ENCODE measurements at places on chromosomes 5 and 9.

DNA sequence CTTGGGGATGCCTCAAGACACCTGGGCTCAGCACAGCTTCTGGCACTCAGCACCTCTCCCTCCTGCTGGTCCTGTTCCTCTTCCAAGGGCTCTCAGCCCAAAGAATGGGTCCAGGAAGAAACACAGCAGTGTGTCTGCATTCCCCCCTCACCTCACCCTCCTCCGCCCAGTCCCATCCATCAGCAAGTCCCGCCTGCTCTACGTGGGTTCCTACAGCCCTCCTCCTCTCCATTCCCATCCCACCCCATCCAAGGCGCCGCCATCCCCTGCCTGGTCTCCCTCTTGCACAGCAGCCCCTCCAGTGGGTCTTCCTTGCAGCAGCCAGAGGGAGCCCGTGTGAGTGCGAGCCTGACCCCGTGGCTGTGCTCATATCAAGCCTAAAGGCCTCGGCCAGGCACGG lies 52.3 kb upstream of the RPL26L1 start:
- DNase-seq, result no peak

- DNase-seq, result no peak
Observed at GRCh38 chr9:136686534-136686793, 793 bp downstream of the AGPAT2 start.

DNA sequence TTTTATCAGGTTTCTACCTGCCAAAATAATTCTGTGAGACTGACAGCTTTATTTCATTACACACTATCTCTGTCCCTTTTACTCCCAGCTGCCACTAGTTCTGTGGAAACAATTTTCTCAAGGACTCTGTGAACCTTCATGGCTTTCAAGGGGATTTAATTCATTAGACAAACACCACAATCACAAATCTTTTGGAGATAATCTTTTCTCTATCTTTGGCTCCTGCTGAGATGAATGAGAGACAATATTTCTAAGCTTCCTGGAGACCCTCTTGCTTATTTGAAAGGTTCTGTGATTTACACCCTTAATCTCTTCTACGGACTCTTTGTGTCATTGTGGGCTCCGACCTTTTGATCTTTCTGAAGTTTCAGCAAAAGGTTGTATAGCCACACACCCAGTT lies 222.6 kb downstream of the PRDM9 start:
- DNase-seq, result no peak

GRCh38 chr5:93637697-93638096 lies 54.7 kb downstream of the NR2F1 start:
- DNase-seq, result no peak

- DNase-seq, result no peak
Observed at GRCh38 chr5:37663538-37663937, 176.3 kb downstream of the GDNF start.

GRCh38 chr9:107210775-107211174 lies 72.3 kb upstream of the RAD23B start:
- DNase-seq, result no peak

- no peak for DNase-seq
Observed at GRCh38 chr5:80141681-80142080, 106.5 kb downstream of the THBS4 start.

- no peak for DNase-seq
Observed at GRCh38 chr5:172670005-172670402, 28.9 kb downstream of the NEURL1B start.

- DNase-seq, result no peak
Observed at GRCh38 chr5:459562-460272, 16.7 kb downstream of the EXOC3 start.

- no peak for DNase-seq
Observed at GRCh38 chr5:151699071-151699901, 12.6 kb upstream of the SPARC start.

DNA sequence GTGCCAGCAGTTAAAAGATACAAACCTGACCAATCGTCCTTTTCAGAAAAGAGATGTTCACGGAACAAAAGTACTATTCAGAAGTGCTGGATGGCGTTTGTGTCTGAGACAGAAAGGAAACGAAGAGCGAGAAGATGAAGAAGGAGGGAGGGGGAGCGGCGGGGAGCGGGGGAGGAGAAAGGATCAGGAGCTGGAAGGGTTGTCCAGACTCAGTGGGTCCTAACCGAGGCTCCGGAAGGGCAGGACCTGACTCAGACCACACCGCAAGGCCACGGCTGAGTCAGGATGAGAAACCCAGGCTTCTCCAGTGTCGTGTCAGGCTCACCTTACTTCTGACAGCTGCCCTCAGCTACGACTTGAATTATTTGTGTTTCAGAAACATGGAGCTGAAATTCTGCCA lies 46.2 kb downstream of the PAX5 start:
- peak; percentile 17 for DNase-seq

DNA sequence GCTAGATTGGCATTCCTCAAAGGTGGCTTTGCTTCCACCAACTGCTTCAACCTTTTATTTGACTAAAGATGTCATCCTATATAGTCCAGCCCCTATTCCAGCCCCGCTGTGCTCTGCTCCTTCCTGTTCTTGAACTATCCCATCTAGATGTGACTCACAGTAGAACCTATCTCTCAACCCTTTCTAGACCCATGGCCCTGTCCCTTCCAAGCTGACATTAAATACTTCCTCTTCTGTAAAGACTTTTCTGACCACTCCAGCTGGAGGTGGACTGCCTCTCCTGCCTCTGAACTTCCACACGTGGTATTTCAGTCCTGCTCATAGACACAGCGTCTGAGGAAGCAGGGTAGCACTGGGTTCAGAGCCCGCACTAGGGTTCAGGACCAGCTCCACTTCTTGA lies 32.4 kb downstream of the OSTF1 start:
- no peak for DNase-seq

DNA sequence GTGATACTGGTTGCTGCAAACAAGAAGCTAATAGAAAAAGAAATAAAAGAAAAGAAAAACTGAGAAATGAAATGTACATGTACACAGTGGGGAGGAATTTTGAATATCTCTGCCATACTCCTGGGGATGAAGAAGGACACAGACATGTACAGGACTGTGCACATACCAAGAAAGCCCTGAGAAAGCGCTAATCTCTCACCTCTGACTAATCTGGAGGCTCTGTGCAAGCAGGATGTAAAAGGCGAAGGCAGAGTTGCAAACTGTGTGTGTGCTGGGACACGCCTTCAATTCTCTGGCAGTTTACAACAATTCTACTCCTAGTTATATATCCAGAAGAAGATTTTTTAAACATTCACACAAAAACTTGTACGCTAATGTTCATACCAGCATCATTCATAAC lies 211.4 kb downstream of the KIAA0825 start:
- DNase-seq, result no peak

- peak; percentile 49 for DNase-seq
Observed at GRCh38 chr5:134141331-134142050, 27.0 kb downstream of the TCF7 start.

DNA sequence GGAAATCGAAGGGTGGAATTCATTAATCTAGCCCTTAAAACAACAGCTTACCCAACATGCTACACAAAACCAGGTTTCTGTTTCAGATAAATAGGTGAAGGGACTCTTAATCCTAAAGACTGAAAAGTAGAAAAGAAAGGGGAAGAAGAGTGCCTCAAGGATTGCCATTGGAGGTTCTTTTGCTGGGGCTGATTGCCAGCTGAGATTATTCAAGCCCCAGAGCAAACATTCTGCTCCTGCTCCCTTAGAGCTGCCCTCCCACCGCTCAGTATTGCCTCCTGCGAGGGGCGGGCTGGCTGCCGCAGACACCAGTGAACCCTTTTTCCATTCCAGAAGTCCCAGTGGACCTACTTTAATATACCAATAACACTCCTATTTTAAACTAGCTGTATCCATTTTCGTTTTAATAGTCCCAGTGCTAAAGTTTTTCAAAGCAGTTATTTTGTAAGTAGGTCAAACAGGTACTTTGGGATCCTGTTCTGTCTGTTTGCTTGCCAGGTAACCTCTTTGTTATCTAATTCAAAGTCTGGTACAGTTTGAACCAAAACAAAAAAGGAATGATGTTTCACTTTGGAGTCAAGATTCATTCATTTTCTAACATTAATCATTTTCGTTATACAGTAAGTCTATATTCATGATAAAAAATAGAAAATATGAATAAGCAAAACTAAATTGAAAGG lies 38.6 kb downstream of the HMGCS1 start:
- no peak for DNase-seq

- no peak for DNase-seq
Observed at GRCh38 chr5:166724284-166724683, 1567.2 kb upstream of the WWC1 start.

Measured in hematopoietic multipotent progenitor cell (in vitro differentiated cells).